ENCODE measurements at places on chromosomes 12 and 14.

DNA sequence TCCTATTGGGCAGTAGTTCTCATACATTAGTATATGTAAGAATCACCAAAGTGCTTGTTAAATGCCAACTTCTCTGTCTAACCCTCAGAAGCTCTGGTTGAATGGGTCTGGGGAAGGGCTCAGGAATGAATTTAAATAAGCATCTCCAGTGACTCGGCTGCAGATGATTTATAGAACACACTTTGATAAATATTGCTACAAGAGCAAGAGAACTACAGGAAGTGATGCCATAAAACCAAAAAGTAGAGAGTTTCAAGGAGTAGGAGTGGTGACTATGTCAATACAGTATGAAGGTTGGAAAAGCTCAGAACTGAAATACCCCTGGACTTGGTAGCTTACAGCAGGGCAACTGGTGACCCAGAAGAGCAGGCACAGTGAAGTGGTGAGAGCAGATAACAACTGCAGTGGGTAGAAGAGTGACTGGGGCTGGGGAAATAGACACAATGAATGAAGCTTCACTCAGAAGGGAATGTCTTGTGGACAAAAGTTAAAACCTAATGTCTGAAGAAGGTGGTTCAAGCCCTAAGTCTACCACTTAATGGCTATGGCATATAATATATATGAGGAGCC lies 8.0 kb upstream of the PLEKHA5 start:
- DNase-seq, result no peak

DNA sequence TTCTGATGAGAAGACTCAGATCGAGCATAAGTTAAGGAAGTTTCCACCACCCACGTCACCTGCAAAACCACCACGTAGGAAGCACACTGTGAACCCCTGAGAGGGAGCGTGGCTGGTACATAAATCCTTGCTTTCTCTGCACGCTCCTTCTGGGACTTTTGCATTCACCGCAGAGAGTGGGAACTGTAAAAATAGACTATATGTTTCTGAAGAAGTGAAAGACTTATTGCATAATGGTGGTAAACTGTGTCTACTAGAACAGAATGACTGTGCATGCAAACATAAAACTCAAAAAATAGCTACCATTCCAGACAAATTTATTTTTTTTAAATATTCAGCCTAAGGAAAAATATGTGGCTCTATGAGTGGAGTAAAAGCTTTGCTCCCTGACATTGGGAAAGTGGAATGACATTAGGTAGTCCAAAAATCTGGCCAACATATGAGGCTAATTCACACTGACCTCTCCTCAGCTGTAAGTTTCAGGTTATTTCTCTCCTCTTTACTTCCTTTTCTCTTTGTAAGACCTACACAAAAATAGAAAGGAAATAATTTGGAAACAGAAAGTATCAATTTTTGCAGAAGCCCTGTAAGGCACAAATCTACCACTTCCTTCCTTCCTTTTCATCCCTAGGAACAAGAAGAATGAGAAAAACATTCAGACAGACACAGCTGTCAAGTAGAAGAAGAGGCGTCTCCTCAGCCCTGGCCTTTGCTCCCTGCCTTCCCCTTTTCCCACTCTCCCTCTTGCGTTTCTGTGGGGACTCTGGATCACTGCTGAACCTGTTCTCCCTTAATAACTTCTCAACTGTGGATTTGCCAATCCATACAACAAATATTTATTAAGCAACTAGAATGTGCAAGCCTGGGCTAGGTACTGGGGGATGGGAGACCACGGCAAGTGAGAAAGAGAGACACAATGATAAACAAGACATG lies 264.3 kb upstream of the FOXN3 start:
- peak; percentile 20 for DNase-seq

DNA sequence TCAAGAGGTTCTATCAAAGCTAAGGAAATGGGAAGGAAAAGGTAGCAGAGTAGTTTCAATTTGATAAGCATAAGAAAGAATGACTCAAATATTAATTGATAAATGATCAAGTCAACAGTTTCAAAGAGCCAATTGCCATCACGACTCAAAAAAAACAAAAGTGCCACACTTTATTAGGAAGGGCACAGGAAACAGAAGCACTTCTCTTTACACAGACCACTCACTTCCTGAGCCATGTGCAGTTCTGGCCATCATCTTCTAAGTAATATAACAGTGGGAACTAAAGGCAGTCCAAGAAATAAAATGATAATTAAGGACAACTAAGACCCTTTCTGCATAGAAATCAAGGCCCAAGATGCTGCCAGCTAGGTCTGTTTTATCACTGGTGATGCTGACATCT lies 13.2 kb downstream of the TM7SF3 start:
- no peak for DNase-seq

GRCh38 chr12:63508543-63508942 lies 159.8 kb downstream of the DPY19L2 start:
- no peak for DNase-seq

DNA sequence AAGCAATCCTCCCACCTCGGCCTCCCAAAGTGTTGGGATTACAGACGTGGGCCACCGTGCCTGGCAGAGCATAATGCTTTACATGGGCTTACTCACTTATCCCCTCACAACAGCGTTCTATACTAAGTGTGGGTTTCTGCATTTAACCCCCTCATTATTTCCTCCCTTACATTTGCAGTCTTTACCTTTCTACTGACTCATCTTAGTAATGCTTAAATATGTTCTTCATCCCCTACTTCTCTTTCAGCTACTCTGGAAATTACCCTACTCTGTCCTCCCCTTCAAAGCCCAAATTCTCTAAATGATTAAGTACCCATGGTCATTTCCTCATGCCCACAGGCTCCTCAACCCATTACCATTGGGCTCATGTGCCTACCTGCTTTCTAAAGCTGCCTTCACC lies 40.7 kb downstream of the NKX2-1 start:
- no peak for DNase-seq

DNA sequence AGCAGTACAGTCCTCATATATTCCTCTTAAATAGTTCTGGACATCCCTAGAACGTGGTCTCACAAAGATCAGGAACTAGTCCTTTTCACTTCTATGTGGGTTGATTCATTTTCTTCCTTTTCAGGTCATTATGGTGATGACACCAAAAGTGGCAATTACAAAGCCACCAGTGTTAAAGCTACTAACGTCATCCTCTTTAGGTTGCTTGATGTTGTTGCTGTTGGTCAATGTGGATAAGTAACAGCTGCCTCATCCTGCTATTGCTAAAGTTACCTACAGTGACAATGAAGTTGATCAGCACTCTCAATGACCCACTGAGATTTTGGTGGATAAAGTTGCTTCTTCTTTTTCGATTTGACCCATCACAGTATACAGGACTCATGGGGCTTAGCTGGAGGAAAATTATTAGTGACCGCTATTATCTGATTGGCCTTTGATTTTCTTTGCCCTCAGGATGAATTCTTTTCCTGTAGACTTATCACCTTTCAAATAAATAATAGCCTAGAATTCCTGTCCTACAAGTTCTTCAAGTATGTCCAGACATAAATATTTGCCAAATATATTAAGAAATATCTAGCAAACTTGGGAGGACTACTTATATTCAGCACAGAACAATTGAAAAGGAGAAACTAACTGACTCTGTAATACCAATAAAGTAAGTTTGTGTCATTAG lies 54.0 kb upstream of the ATP2B1 start:
- no peak for DNase-seq

GRCh38 chr12:102521662-102522277 lies 41.4 kb upstream of the IGF1 start:
- DNase-seq, result no peak

DNA sequence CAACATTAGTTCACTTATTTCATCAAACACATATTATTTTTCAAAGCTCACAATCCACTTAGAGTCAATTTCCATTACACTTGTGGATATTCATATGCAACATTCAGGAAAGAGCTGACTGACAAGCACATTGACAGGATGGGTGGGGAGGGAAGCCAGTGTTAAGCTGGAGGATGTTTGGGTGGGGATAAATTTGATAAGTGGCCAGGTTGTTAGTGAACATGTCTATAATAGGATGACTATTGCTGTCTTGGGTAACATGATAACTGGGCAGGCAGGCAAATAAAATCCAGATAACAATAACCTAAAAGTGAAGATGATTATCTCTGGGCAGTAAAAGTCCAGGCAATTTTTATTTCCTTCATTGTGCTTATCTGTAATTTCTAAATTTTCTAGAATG lies 73.8 kb upstream of the OSBPL8 start:
- no peak for DNase-seq

DNA sequence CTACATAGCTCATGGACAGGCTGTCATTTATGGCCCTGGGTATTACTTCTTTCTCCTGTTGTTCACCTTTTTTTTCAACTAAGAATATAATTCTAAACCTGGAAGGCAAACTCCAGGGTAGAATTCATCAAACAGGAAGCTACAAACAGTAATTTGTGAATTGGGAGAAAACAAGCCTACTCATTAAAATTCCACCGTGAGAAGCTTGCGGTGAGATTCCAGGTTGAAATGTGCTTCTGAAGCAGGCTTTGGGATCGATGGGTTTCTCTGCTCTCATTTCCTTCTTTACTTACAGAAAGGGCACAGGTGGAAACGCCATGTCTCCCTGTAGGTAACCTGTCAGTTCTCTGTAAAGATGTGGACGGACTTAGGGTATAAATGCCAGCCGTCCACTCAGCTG lies 257.5 kb downstream of the TMEM132C start:
- no peak for DNase-seq

DNA sequence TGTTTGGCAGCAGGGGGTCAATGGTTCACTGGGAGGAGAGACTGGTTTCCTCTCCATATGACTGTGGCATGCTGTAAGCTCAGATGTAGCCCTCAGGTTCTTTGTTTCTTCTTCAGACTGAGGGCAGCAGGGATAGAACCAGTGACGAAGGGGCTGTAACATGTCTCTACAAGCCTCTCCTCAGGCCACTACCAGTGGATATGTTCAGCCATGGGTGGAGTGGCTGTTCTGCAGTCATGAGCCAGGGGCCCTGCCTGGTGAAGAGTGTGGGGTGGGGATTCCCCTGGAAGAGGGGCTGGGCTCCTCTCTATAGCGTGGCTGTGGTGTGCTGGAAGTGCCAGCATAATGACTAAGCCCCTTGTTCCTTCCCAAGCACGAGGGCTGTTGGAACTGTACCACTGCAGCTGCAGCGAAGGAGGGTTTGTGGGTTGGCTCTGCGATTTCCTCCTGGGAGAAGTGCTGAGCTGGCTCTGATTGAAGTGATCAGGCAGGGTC lies 55.8 kb downstream of the CMAS start:
- no peak for DNase-seq

DNA sequence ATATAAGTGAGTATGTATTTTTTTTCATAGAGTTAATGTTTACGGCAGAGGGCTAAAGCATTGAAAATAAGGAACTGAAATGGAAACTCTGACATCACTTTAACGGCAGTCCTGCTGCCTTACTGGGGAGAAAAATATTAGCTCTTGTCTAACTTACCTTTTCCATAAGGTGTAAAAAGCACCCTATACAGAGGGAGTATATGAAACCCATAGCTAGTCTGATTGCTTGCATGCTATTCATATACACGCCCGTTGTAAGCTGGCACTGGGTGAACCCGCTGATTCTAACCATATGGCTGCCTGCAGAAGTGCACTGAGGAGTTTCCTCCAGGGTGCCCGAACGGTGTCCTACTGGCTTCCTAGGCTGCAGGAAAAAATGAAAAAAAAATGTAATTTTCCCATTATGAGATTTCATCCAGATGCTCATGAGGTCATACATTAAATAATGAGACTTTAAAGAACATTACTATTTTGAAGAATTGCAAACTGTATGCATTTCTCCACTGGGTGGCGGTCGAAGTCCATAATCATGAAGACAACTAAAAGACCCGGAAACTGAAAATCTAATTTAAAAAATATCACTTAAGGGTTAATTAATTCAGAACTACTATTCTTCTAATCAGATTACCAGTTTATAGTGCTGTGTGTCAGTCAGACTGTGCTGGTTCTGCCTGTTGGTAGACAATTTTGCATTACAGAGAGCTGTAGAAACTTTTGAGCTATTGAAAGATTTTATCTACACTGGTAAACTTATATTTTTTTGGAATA lies 144.7 kb downstream of the ALX1 start:
- peak; percentile 10 for DNase-seq

DNA sequence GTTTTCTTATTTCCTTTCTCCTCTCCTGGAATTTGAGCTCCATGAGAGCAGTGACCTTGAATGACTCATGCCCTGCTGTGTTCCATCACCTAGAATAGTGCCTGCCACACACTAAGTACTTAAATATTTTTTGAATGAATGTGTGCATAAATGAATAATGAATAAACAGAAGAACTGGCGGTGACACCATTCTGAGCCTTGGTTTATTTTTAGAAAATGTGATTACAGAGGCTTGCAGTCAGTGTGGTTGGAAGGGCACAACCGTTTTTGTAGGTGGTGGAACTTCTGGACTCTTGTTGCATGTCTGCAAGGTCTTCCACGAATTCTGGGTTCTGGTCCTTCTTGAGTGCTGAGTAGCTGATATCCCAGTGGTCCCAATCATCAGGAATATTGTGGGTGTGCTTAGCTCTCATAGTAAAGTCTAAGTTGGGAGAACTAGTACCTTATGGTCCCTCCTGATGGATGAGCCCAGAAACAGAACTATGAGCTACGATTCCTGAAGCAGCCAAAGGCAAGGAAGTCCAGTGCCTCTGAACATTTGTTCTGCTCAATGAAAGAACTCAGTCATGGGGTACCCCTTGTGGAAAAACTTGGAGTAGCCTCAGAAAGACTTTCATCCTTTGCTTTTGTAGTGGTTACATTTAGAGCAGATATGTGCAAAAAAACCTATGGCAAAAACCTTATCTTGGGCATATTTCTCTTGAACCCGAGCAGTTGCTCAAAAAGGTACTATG lies 28.8 kb upstream of the BHLHE41 start:
- no peak for DNase-seq

GRCh38 chr12:106840243-106840642 lies 65.8 kb downstream of the RIC8B start:
- DNase-seq, result no peak

DNA sequence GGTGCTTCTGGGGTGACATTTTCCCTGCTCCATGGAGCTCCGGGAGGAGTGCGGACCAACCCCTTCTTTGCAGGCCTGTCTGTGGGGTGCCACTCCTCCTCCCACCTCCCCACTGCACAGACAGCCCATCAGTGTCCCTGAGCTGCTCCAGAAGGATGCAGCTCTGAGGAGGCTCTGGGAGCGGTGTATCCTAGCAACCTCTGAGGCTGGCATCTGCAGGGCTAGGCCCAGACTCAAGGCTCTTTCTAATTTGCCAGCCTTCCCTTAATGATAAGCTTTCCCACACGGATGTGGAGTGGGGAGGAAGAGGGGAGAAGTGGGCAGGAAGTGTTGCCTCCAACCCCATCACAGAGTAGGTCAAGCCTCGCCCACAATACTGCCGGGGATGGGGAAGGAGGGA lies 59.7 kb downstream of the CALM1 start:
- no peak for DNase-seq

- no peak for DNase-seq
These were observed 391.3 kb downstream of the EMP1 start for GRCh38 chr12:13587721-13588390.

All from activated CD4-positive, alpha-beta T cell treated with anti-CD3 and anti-CD28 coated beads, Interleukin-2, amount 10 ng/mL, durations not matched to agents 7 days and 5 days (primary cell).